ENCODE measurements at places on chromosomes 11 and 22.

DNA sequence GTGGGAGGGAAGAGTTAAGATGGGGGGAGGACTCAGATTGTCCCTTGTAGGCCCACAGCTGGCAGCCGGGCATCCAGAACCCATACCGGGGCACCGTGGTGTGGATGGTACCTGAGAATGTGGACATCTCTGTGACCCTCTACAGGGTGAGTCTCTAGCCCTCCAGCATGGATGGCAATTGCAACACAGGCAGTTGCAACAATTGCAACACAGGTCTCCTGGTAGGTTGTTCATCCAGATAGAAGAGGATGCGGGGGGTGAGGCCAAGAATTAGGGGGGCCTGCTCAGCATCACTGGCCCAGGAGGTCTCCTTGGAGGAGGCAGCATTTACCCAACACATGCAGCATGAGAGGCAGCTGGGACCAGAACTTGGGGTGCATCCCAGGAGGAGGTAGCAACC, 3.4 kb downstream of the EHBP1L1 start:
- no peak for DNase-seq

DNA sequence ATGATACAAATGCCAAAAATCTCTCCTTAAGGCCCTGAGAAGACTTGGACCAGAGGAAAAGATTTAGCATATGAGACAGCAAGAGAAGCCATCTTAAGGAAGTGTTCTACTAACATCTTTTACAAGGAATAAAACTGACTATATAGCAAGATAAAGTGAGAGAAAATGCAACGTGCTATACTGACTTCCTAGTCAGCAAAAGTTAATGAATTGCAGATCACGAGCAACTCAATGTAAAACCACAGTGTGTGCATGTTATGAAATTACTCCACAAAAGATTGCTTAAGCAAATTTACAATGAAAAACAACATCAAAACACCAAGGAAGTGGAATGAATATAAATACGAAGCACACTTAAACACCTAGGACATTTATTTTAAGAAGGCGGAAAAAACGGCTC, 187.5 kb downstream of the CADM1 start:
- DNase-seq = no peak

- DNase-seq = no peak
Measured at GRCh38 chr11:86211619-86212018, 32.9 kb upstream of the EED start.

DNA sequence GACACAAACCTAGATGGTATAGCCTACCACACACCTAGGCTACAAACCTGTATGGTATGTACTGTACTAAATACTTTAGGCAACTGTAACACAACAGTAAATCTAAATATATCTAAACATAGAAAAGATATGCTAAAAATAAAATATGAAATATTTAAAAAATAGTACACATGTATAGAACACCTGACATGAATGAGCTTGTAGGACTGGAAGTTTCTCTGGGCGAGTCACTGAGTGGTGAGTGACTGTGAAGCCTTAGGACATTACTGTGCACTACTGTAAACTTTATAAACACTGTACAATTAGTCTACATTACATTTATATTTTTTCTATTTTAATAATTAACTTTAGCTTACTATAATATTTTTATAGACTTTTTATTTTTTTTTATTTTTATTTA, 1301.3 kb downstream of the FAM181B start:
- no peak for DNase-seq

DNA sequence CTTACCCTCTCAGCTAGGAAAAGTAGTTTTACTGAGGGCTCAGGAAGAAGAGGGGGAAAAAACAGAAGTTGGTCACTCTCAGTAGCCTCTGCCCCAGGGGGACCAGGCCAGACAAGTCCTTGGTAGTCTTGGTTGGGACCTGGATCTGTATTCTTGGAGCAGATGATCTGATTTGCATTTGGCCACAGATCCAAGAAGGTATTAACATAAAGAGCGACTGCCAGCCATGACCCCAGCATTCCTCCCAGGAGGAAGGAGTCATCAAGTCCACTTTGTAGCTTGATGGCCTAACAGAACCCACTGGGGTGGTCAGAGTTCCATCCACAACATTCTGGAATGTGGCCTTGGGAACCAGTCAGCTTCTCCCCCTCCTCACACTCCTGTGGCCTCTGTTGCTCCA, 6.0 kb upstream of the LRRC10B start:
- no peak for DNase-seq

DNA sequence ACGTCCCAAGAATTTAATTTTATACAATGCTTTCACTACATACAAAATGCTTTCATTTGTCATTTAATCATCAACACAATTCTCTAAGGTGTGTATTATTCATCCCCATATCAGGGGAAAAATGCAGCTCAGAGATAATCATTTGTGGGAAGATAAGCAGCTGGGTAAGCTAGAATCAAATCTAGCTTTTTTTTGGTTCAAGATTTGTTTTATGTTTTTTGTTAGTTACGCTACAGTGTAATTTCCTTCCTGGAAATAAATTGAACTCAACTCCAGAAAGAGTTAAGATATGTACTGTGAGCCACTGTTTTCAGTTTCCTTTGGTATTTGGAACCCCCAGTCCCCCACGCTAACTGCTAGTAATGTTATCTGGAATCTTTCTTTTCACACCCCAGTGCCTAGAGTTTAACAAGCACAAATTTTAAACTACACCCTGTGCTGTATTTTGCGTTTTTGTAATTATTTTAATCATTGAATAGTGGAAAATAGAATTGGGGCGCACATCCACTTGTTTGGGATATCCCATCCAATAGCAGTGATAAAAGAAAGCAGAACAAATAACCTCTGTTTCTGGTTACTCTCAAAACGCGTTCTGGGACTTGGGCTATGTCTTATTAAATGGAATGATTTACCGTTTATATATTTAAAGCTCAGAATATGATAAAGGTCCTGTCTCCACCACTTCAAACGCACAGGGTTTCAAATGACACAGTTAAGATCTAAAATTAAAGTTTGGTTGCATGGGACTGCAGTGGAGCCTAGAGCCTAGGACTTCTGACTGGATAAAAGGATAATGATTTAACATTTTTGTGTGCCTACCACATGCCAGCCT, 2.1 kb upstream of the HSPA8 start:
- DNase-seq = no peak

DNA sequence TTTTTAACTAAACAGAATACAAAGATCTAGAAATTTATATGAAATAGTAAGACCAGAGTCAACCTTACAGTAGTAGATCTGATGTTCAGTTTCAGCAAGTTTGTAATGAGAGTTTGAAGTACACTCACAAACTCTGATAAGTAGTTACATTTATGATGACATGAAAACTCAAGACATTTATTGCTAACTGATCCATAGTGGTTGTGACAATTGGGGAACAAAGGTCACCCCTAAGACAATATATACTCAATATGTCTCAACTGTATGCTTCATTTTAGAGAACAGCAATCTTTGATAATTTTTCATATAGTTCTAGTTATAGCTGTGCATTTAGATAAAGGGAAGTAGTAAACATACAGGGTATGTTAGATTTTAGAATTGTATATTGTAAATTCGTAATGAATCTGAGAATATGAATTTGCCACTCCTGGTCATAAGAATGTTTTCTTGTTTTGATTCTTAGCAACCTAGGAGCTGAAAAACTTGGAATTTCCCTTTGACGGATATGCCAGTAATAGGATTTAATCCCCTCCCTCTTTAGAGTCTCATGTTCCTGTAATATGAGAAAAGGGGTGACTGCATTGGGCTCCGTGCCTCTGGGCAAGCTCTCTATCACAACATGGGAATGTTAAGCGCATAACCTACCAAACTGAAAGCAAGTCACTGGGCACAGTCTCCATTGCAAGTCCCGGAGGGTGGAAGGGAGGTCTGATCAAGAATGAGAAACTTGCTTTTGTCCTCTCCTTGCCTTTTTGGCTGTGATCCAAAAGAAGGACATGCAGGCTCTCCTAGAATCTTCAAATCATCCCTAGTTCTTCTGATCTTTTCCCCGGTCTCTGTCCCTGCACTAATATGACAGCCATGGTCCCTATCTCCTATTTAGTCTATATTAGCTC, 11.4 kb downstream of the OR10D3 start:
- DNase-seq = no peak

GRCh38 chr11:27770576-27770975, 70.3 kb upstream of the BDNF start:
- DNase-seq = no peak

DNA sequence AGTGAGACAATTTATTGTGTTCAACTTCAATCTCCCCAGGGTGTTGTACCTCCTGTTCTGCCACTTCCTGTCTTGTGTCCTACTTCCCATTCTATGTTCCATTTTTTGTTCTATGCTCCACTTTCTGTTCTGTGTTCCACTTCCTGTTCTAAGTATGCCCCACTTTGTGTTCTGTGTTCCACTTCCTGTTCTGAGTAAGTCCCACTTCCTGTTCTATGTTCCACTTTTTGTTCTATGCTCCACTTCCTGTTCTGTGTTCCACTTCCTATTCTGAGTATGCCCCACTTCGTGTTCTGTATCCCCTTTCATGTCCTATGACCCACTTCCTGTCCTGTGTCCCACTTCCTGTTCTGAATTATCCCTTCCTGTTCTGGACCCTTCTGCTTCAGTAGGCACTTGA, 732.7 kb downstream of the TBC1D22A start:
- no peak for DNase-seq

- no peak for DNase-seq
Measured at GRCh38 chr11:66787934-66788758, 55.1 kb upstream of the RCE1 start.

DNA sequence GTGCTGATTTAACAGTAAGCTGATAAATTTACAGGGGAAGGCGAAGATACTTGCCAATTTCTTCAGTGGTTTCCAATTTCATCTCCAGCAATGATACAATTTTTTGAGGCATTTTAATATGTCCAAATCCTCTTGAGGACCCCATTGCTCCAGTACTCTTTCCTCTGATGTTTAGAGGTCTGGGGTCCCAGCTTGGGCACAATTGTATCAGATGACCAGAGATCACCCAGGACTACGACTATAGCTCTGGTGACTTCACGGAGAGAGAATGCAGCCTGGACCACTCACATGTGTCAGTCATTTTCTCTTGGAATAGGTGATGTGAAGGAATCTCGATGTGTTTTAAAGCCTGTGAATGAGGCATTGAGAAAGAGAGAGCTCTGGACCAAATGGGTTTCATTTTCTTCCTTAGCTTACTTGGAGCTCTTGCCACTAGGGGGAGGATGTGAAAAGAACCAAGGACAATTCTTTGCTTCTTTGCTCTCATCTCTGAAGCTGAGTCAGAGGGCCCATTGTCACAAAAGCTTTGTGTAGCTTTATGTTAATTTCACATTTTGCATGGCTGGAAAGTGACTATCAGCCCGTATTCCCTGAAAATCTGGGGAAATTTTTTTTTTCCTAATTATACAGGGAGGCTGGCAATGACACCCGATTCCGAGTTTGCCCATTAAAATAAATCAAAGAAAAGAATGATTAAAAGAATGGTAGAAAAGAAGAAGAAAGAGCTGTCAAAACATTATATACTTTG, 6.7 kb upstream of the CCDC90B start:
- DNase-seq = no peak

- no peak for DNase-seq
Measured at GRCh38 chr11:120718171-120718570, 206.6 kb downstream of the GRIK4 start.

GRCh38 chr11:101478587-101479369, 105.0 kb downstream of the TRPC6 start:
- DNase-seq = no peak

- DNase-seq = no peak
Measured at GRCh38 chr11:125799808-125800207, 11.9 kb downstream of the PATE3 start.

DNA sequence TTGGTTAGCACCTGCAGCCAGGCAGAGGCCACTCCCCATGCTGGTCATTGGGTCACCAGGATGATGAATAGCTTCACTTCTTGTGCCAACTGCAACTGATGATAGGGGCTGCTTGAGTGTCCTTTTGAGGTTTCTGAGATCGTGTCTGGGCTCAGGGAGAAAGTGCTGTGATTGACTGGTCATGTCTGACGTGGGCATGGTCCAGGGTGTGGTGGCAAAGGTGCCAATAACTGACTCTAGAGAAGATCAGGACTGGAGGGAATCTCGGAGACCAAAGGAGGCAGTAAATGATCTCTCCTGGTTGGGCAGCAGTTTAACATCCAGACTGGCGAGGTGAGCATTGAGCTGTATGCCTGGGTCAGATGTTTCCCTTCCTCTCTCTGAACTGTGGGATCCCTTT, 10.0 kb upstream of the SLC22A6 start:
- no peak for DNase-seq

GRCh38 chr11:112861356-112861755, 99.9 kb upstream of the NCAM1 start:
- no peak for DNase-seq

DNA sequence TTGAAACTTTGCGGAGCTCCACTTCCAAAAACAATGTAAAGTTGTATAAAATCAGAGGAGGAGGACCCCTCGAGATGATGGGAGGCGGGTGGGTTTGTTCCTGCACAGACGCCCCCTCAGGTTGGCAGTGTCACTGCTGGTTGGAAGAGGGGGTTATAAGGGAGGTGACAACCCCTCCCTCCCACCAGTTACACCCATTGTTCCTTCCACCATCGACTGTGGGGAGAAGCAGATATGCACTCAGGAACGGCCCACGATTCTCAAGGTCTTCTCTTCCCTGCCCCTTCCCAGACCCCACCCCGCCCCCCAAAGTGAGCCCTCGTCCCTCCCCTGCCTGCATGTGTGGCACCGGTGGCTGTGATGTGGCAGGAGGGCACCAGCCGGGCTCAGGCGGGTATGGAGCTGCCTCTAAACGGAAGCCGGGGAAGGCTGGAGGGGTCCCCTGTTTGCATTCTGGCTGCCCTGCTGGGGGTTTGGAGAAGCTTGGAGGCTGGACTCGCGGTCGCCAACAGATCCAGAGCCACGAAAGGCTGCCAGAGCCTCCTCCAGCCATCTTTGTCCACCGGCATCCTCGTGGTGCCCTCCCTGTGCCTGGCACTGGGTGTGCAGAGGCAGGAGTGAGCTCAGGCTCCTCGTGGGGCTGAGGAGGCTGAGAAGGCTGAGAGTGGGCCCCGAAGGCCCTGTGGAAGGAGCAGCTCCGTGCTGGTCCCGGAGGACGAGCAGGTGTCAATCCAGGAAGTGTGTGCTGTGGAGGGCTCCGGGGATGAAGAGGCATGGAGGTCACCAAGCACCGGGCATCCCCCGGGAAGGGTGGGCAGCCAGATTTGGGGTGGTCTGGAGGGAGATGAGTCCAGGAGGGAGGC, 778 bp downstream of the KDELR3 start:
- no peak for DNase-seq

DNA sequence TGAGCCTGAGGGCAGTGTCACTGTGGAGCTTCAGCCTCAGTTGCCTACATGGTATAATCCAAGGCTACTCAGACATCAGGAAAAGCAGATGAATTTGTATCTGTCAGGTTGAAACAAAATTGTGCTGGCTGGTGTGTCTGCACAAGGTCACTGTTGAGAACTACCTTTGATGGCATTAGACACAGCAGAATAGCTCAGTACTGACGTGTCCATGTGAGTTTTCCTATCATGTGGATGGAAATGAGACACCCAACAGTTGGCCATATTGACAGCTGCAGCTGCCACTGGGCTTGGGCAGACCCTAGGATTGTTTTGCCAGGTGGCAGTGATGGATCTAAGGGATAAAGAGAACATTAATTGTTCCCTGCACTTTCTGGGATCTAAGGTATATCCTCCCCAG, 15.8 kb downstream of the CCDC134 start:
- no peak for DNase-seq

Data from substantia nigra (tissue), 51 donors.